ENCODE measurements at places on chromosomes 1 and 21. TPM values are rescaled to one million over a fixed set of nuclear protein-coding genes. Genes with fewer than 3 reads are reported as not detected.

- no peak for DNase-seq
Observed at GRCh38 chr1:22207511-22208267, 64.8 kb upstream of the WNT4 start.

GRCh38 chr1:184310157-184310819, 76.5 kb upstream of the C1orf21 start:
- no peak for DNase-seq

The PAQR6 gene
- not detected for total RNA-seq

The TRPM2 gene
- total RNA-seq, result not detected

- DNase-seq, result no peak
Observed at GRCh38 chr21:35057428-35057827, 8.3 kb upstream of the RUNX1 start.

DNA sequence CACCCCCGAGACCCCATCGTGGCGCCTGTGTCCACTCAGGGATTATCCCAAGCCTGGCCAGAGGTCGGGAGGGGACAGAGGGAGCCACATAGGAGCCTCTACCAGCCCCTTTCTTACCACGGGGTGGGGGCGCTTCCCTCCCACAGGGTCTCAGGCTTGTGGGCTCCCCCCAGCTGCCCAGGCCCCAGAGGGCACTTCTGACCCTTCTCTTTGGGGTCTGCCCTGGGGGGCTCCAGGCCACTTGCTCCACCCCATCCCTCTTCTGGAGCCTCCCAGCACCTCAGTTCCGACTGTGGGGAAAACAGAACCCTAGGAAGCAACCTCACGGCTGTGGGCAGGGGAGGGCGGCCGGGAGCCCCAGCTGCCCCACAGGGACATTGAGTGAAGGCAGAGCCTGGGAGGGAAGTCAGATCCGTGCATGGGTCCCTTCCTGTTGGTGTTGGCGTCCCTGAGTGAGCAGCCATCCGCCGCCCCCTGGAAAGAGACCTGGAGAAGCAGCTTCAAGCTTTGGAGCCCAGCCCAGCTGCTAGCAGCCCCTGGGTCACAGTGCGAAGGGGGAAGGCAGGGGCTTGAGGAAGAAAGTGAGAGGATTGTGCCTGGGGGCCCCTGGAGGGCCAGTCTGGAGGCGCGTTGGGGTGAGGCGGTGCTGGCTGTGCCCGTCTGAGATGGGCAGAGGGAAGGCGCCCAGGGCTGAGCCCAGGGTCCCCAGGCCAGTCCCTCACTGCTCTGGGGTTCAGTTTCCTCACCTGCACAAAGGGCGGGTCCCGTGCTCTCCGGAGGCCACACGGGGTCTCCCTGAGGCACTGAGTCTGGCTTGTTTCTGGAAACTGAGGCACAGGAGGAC, 22.1 kb downstream of the RRP1 start:
- no peak for DNase-seq

- DNase-seq, result no peak
Observed at GRCh38 chr21:44898011-44898488, 22.6 kb downstream of the ITGB2 start.

All from Caki2 (cell line).